ENCODE measurements at places on chromosomes 12 and 14.

DNA sequence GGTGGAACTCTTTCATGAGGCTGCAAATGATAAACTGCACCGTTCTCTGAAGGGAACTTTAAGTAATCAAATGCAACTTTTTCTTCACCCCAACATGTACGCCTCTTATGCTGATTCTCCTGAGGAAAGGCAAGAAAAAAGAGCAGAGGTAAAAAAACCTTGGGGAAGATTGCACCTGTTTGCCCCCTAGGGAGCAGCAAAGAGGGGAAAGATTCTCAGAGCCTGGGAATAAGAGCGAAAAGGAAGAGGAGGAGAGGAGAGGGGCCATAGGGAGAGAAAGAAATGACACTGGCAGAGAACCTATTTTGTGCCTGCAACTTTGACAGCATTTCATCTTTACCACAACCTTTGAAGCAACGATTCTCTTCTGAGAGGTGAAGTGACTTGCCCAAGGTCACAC is 254.6 kb downstream of the KSR2 start:
- no peak for DNase-seq

GRCh38 chr14:20873370-20874177 is 17.6 kb upstream of the RNASE3 start:
- DNase-seq, result peak; percentile 72

DNA sequence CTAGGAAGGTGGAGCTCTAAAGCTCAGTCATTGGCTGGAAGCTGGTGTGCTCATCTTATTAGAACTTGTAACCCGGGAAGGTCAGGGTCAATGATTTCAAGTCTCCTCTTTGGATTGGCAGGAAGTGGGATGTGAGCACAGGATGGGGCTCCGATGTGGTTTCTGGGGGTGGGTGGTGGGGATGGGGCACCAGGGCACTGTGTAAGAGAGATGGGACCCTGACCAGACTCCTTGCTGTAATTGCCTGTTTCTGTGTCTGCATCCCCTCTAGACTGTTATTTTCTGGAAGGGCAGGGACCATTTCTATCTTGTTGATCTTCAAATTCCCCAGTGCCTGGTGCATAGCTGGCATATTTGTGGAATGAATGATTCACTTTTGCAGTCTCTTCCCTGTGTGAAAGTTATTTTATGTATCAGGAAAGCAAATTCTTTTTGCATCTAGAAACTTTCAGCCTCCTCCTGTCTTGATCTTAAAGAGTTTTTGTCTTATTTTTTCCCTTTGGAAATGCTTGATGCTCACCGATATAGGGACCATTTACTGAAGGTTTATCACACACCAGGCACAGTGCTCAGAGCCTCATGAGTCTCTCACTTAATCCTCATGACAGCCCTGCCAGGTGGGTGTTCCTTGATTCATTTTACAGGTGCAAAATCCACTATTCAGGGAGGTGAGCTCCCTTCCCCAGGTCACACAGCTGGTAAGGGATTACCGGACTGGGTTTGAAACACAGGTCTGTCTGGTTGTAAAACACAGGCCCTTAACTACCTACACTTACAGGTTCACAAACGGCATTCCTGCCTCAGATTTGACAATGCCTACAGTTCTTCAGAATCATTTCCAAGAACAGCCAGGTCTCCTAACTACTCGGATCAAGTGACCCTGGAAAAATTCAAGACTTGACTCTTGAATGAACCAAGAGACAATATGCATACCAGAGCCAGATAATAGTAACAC is 86.9 kb upstream of the IGF1 start:
- DNase-seq, result no peak

DNA sequence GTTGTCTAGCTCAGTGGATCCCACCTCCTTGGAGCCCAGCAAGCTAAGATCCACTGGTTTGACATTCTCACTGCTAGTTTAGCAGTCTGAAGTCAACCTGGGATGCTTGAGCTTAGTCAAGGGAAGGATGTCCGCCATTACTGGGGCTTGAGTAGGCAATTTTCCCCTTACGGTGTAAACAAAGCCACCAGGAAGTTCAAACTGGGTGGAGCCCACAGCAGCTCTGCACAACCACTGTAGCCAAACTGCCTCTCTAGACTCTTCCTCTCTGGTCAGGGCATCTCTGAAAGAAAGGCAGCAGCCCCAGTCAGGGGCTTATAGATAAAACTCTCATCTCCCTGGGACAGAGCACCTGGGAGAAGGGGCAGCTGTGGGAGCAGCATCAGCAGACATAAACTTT is 16.7 kb upstream of the TAS2R43 start:
- no peak for DNase-seq

DNA sequence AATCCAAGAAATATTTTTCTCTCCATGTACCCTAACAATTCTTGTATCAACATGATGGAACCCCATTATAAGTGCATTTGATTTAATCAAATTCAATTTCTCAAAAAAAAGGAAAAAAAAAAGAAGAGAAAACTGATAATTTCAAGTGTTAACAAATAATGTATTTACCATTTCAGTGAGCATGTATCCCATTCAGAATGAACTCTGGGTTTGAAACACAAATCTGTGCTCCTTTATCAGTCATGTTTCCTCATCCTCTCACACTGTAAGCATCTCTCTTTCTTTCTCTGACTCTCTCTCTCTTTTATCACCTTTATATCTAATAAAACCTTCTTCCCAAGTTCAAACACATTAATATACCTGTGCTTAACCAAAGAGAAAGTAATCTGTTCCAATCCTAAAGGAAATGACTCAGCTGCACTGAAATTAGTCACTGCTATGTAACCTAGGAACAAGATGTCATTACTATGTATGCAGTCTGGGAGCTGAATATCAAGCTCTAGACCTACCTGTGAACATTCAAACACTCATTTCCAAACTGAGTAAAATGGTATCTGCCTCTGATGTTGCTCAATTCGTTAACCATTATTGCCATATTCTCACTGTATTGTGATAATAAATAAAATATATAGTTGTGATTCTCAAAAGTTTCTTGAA is 135.0 kb upstream of the LRIG3 start:
- DNase-seq, result no peak
